Choroid plexus epithelial cell (primary cell): ENCODE measurements at places on chromosomes 11 and 22.

GRCh38 chr11:105220121-105220520 lies 80.6 kb upstream of the CARD18 start:
- DNase-seq: no peak

DNA sequence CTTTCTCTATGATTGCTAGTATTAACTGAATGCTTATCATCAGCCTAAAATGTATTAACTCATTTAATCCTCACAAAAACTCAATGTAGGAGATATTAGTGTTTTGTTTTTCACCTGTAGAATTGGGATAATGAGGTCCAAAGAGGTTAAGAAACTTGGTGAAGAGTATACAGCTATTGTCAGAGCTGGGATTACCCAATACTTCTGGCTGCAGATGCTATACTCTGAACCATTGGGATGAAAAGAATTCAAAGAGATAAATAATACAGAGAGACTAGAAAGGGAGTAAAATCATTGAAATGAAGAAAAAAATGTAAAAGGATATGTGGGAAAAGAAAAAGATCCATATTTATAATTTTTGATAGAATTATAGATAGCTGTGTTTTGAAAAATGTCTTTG lies 137.1 kb downstream of the TRPC6 start:
- DNase-seq: no peak

- DNase-seq: peak; percentile 40
These were observed 3.6 kb upstream of the MED15 start for GRCh38 chr22:20503816-20504215.

DNA sequence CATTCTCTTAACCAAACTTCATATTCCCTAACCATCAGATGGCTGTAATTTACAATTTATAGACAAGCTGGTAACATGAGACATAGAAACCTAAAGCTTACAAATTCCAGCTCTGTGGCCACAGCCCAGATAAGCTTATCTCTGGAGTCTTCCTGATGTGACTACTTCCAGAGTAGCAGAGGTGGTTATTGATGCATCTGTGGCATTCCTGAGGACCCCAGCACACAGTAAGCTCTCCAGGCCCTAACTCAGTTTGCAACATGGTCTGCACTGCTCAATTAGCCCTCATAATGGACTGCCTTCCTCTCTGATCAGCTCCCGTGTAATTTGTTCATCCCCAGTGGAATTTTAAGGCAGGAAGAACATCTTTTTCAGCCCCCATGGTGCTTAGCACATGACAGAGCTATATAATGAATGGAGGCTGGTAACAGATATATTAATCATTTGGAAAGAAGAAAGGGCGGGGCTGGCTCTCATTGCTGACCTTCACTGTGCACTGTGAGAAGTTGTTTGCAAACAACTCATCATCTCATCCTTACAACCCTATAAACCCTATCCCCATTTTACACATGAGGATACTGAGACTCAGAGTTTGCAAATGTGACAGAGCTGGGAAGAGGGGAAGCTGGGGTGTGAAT lies 30.1 kb upstream of the KCNJ11 start:
- no peak for DNase-seq

- DNase-seq: peak; percentile 38
These were observed 11.5 kb downstream of the BMAL1 start for GRCh38 chr11:13289081-13289480.

DNA sequence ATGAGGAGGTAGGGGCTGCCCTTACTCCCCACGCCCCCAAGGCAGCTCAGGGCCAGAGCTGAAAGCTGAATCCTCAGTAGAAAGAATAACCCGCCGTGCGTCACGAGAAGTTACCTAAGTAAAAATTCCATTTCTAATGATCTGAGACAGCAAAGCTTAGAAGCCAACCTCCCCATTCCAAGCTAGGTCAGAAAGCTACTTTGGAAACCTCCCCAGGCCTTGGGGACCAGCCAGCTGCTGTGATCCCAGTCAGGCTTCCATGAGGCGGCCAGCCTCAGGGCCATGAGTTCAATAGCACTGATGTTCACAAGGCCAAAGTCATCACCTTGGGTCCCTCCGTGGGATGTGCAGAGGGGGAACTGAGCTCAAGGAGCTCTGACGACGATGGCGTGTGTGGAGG lies 6.9 kb downstream of the SHISAL1 start:
- no peak for DNase-seq

DNA sequence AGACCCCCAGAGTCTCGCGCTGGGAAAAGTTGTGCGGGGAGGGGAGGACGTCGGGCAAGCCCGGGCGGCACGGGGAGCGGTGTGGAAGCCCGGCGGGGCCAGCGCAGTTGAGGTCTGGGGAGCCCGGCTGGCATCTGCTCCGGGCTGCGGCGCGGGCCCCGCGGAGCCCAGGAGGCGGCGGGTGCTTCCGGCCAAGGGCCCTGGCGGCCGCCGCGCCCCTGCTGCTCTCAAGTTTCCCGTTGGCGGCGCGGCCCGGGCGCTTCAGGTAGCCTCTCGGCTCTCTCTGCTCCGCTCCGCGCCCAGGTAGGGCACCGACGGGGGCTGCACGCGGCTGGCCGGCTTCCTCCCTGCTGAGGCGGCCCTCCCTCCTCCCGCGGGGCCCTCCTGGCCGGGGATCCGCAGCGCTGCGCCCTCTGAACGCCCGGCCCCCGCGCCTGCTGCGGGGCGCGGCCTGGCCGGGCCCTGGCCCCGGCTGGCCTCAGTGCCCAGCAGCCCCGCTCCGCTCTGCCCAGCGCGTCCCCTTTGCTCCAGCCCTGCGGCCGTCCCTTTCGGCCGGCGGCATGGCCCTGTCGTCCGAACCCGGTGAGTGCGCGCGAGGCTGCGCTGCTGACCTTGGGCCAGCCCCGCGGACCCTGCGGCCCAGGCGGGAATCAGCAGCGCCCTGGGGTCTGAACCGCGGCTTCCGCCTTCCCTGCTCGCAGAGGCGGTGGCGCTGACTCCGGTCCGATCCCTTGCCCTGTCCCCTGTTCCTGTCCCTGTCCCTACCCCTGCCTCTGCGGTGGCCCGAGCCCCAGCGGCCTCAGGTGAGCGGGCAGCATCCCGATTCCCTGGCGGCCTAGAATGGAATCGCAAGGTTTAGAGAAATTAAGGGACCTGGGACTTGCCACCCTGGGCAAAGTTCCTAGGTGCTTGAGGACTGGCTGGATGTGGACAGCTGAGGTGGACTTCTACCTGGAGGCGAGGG lies 4.3 kb upstream of the AMPD3 start:
- peak; percentile 25 for DNase-seq

GRCh38 chr22:25911243-25911972 lies 169.4 kb downstream of the MYO18B start:
- no peak for DNase-seq

DNA sequence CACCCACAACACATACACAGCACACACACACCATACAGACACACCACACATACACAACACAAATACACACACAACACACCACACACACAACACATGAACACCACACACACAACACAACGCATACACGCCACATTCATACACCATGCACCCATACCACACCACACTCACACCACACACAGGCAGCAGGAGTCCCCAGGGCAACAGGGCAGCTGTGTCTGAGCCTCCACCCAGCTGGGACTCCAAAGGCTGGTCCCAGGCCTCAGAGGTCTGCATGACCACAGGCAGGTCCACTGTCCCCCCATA lies 3.3 kb upstream of the WNT7B start:
- DNase-seq: no peak

GRCh38 chr11:84022695-84023094 lies 736.5 kb upstream of the CCDC90B start:
- DNase-seq: no peak
